ENCODE measurements at places on chromosomes 16 and 17.

DNA sequence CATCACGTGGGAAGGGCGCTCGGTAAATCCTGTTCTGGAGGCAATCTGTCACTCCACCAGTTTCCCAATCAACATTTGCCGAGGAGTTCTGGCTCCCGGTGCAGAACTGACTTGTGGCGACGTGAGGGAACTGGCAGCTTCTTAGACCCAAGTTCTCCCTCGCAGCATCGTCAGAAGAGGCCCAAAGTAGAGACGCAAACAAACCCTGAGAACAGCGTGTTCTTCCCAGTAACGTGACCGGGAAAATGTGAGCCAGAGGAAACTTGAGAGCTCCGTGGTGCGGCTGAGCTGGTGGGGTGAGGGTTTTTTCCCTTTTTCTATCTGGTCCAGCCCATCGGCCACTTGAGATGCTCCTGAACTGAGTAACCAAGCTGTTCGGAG lies 158.9 kb upstream of the CACNG5 start:
- no peak for DNase-seq

- no peak for DNase-seq
Measured at GRCh38 chr17:18262111-18262510, 1.6 kb downstream of the MIEF2 start.

DNA sequence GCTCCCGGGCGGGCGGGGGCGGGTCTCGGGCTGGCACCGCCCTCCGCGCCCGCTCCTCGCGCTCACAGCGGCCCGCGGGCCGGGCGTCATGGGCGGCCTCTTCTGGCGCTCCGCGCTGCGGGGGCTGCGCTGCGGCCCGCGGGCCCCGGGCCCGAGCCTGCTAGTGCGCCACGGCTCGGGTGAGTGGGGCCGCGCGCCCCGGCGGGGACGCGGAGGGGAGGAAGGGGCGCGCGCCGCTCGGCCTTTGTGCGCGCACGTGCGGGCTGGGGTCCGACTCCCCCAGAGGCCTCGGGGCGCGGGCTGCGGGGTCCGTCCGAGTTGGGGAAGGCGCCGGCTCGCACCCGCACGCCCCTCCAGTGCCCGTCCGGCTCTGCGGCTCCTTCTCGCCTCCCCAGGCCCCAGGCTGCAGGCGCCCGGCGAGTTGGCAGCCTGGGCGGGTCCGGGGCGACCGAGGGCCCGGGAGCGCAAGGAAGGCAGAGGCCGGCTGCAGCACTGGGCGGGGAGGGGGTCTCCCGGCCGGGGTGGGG lies at the start of gene NME4:
Gene NME4, plus strand, starts transcription at position 65 of the 527 bp plus-strand sequence. Its CDS starts 24 bp downstream, at position 89.
- no peak for DNase-seq

GRCh38 chr16:74275711-74276110 lies 20.9 kb upstream of the PSMD7 start:
- DNase-seq: no peak

- DNase-seq: no peak
Measured at GRCh38 chr17:29583324-29584248, 5.9 kb downstream of the GIT1 start.

- no peak for DNase-seq
Measured at GRCh38 chr16:11949527-11949926, 7.7 kb upstream of the NPIPB2 start.

DNA sequence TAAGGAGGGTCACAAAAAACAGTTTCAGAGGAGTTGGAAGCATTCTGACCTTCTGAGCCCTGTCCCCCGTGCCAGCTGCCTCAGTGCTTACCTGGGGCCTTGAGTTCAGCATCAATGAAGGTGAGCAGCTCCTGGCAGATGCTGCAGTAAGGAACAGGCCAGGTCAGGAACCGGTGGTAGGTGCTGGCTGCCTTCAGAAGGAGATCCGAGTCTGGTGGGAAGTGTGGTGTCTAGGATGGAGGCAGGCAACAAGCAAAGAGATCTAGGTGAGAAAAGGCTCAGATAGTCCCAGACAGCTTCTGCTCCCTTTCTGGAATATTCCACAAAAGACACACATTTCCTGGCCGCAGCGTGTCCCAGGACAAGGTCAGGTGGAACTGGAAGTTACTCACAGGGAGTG lies 37.2 kb upstream of the PIK3R6 start:
- DNase-seq: no peak

DNA sequence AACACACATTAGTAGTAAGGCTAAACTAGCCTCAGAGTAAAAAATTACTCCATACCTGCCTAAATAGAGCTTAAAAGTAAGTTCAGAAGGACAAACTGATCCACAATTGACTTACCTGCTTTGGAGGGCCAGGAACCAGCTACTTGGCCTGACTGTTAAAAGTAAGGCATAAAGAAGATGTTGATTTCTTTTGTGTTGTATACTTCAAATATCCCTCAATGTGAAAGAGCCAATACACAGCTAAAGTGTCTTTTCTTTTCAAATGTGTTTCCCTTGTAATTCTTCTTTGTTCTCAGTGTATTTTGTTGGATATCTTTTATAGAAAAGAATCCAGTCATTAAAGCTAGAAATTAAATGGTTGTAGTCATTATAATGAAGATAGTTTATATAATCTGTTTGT lies 171.1 kb downstream of the TANC2 start:
- no peak for DNase-seq

GRCh38 chr16:2436110-2436509 lies 6.9 kb downstream of the CCNF start:
- no peak for DNase-seq

DNA sequence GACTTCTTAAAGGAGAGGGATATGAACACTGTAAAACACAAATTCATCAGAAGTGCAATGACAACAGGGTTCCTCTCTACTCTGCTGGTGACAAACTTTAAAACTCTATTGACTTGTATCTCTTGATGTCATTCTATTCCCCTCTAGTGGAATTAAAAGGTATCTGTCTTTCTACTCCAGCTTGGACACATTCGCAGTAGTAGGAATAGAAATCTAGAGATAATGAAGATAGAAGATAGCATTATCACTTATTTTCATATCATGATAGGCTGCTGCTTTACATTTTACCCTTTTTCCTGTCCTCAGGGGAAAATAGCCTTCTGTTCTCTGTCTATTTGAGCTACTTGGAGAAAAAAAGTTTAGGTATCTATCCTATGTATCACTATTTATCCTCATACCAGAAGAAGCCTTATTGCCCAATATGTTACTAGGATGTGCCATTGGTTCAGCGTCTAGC lies 209.6 kb upstream of the CACNG5 start:
- DNase-seq: no peak

All from NCI-H1048 (cell line).